ENCODE measurements at places on chromosomes 16 and 17.

DNA sequence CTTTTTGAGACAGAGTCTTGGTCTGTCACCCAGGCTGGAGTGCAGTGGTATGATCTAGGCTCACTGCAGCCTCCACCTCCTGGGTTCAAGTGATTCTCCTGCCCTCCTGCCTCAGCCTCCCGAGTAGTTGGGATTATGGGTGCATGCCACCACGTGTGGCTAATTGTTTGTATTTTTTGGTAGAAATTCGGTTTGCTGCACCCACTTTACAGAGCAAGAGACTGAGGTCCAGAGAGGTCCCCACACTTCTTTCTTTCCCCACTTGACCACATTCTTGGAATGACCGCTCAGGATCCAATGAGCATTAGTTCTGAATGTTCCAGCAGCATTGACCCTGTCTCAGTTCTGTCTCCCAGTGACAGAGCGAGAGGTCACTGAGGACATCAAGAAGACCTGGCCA is 5.3 kb upstream of the SLC16A3 start:
- H3K4me1 ChIP-seq: peaks cover 2% of the 10 kb centered on the region
- no peak overlapping the region for H3K27ac ChIP-seq
- H3K4me3 ChIP-seq: no peak overlapping the region
- no peak for DNase-seq
- no peaks in the 10 kb centered on the region for H3K36me3 ChIP-seq
- H3K27me3 ChIP-seq: no peaks in the 10 kb centered on the region

DNA sequence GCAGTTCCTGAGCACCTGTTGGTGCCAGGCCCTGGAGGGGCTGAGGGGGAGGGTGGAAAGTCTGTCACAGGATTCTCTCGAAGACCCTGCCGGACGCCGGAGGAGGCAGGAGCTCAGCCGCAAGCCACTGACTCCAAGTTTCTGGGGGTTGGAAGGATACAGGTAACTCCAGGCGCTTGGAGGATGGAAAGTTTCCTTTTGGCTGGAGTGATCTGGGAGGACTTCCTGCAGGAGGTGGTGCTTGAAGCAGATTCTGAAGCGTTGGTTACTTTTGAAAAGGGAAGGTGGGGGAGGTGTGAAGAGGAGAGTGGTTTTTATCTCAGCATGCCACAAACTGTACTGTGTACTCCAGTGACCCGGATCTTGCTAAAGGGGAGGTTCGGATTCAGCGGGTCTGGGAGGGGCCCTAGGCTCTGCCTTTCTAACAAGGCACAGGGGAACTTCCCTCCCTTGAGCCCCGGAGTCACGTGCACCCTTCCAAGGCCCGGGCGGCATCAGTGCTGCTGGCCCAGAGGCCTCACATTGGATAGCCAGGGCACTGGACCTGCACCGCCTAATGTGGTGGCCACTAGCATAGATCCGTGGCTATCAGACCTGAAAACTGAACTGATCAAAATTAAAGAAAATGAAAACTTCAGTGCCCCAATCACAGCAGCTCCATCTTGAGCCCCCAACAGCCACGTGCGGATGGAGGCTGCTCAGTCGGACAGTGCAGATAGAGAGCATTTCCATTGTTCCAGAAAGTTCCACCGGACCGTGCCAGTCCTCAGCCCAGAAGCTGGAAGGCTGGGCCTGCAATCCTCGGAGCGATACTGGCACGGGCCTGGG is 42.2 kb upstream of the GSE1 start:
- peak overlapping the region; percentile 82 for H3K27ac ChIP-seq
- H3K36me3 ChIP-seq: peaks cover 2% of the 10 kb centered on the region
- peaks cover 81% of the 10 kb centered on the region for H3K4me1 ChIP-seq
- peak overlapping the region; percentile 59 for H3K4me3 ChIP-seq
- peak; percentile 59 for DNase-seq
- no peaks in the 10 kb centered on the region for H3K27me3 ChIP-seq

DNA sequence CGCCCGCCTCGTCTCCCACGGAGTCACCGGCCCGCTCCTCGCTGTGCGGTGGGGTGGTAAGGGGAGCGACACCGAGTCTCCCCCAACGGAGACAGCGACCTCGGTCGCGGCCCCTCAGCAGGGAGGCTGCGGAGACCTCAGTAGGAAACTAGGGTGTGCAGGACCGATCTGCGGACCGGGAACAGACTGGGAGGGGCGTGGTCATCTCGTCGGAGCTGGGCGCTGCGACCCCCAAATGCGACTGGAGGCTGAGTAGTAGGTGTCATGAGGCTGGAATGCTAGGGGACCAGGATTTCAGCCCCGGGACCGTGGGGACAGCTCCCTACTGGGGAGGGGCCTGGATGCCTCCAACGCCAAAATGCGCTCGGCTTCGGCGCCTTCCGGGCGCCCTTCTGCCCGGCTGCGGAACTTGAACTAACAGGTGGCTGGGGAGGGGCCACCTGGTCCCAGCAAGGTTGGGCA is 1.3 kb downstream of the CACNG4 start:
- H3K27me3 ChIP-seq: peaks cover 72% of the 10 kb centered on the region
- peak overlapping the region; percentile 36 for H3K4me3 ChIP-seq
- peaks cover 5% of the 10 kb centered on the region for H3K4me1 ChIP-seq
- peak; percentile 14 for DNase-seq
- no peak overlapping the region for H3K27ac ChIP-seq
- no peaks in the 10 kb centered on the region for H3K36me3 ChIP-seq

DNA sequence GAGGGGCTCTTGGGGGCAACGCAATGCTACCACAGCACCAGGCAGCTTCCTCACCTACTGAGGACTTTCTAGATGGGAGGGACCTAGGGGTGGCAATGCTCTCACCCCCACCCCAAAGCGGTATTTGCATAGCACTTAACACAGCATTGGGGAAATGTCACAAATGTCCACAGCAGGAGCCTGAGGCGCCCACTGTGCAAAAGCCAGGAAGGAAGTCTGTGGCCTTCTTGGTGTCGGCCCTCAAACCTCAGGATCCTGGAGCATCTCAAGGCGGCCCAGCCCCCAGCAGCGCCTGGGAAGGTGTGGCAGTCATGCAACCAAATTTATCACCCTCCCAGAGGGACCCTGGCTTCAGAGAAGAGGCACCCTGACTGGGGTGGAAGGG is 45.3 kb downstream of the WNT3 start:
- no peaks in the 10 kb centered on the region for H3K36me3 ChIP-seq
- H3K27me3 ChIP-seq: peaks cover 36% of the 10 kb centered on the region
- H3K27ac ChIP-seq: no peak overlapping the region
- no peak overlapping the region for H3K4me3 ChIP-seq

- H3K4me1 ChIP-seq: peaks cover 4% of the 10 kb centered on the region
- H3K27ac ChIP-seq: no peak overlapping the region
- no peaks in the 10 kb centered on the region for H3K36me3 ChIP-seq
Measured at GRCh38 chr16:19375561-19376158, 42.0 kb upstream of the TMC5 start.

DNA sequence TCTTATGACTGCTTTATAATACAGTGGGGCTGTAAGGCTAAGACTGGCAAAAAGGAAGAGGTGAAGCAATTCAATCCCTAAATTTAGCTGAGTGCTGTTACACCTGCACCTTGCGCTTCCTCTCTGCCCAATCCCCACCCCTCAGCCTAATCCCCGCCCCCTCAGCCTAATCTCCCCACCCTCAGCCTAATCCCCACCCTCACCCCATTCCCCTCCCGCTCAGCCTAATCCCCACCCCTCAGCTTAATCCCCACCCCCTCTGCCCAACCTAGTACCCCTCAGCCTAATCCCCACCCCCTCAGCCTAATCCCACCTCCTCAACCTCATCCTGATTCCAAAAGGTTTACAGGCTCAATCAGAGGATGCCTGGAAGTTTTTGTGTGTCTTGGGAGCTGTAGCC is 155.5 kb downstream of the PMP22 start:
- no peak overlapping the region for H3K27ac ChIP-seq
- no peaks in the 10 kb centered on the region for H3K27me3 ChIP-seq
- no peak for DNase-seq
- H3K4me3 ChIP-seq: no peak overlapping the region

- no peaks in the 10 kb centered on the region for H3K36me3 ChIP-seq
- H3K4me3 ChIP-seq: no peak overlapping the region
- H3K27ac ChIP-seq: no peak overlapping the region
Measured at GRCh38 chr16:75550211-75550662, 5.8 kb downstream of the TMEM231 start.

GRCh38 chr17:49015924-49016774 is 19.0 kb downstream of the IGF2BP1 start:
- DNase-seq: no peak
- no peak overlapping the region for H3K4me3 ChIP-seq
- H3K4me1 ChIP-seq: no peaks in the 10 kb centered on the region
- H3K27ac ChIP-seq: no peak overlapping the region
- peaks cover 51% of the 10 kb centered on the region for H3K27me3 ChIP-seq
- H3K36me3 ChIP-seq: no peaks in the 10 kb centered on the region

GRCh38 chr16:85573045-85573695 is 40.0 kb upstream of the GSE1 start:
- H3K27ac ChIP-seq: no peak overlapping the region
- peaks cover 62% of the 10 kb centered on the region for H3K4me1 ChIP-seq
- DNase-seq: no peak
- H3K36me3 ChIP-seq: no peaks in the 10 kb centered on the region

GRCh38 chr16:85136213-85136701 is 24.0 kb upstream of the CIBAR2 start:
- DNase-seq: no peak
- no peak overlapping the region for H3K4me3 ChIP-seq
- H3K27me3 ChIP-seq: peaks cover 36% of the 10 kb centered on the region

DNA sequence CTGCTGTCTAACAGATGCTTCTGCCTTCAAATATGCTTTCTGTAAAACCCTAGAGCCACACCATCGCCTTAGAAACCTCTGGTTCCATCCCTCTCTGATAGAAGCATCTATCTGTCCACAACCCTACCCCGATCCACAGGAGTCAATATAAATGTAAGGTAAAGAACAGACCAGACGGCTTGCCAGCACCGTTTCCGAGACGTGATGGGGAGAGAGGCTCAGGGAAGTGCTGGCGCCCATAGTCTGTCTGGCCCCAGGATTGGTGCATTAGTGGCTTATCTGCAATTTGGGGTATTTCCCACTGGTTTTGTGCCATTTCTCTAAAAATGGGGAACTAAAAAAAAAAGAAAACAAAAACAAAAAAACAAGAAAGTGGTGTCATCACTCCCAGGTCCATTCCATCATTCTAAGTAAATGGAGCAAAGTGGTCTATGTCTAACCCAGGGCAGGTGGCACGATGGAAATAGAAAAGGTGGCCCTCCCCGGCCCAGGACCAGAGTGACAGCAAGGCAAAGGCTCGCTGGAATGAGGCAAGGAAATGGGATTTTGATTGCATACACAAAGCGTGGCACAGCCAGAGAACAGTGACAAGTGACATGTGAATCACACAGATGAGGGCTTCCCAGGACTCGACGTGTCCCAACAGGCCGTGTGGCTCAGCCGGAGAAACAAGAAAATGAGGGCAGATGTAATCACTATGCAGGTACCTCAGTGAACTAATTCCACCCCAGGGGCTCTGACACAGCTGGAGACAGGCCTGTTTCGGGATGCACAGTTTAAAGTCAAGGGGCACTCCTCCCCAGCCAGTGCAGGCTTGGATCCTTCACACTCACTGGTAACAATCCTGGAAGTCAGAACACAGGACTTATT is 125.6 kb downstream of the GAS7 start:
- no peak for DNase-seq
- no peak overlapping the region for H3K4me3 ChIP-seq
- no peak overlapping the region for H3K27ac ChIP-seq
- H3K27me3 ChIP-seq: peaks cover 10% of the 10 kb centered on the region
- no peaks in the 10 kb centered on the region for H3K36me3 ChIP-seq
- H3K4me1 ChIP-seq: peaks cover 4% of the 10 kb centered on the region

GRCh38 chr17:3695129-3695722 is 729 bp downstream of the P2RX5 start:
- H3K36me3 ChIP-seq: peaks cover 2% of the 10 kb centered on the region
- peaks cover 2% of the 10 kb centered on the region for H3K27me3 ChIP-seq
- no peak for DNase-seq
- peak overlapping the region; percentile 81 for H3K4me3 ChIP-seq

- H3K36me3 ChIP-seq: peaks cover 55% of the 10 kb centered on the region
- H3K4me1 ChIP-seq: peaks cover 63% of the 10 kb centered on the region
- no peaks in the 10 kb centered on the region for H3K27me3 ChIP-seq
- H3K4me3 ChIP-seq: no peak overlapping the region
- no peak for DNase-seq
Measured at GRCh38 chr16:85923153-85924021, 24.4 kb downstream of the IRF8 start.

- no peak overlapping the region for H3K4me3 ChIP-seq
- H3K4me1 ChIP-seq: no peaks in the 10 kb centered on the region
- DNase-seq: peak; percentile 3
Measured at GRCh38 chr17:71084219-71084618, 914.9 kb downstream of the KCNJ2 start.

- H3K4me3 ChIP-seq: no peak overlapping the region
- no peak for DNase-seq
- no peaks in the 10 kb centered on the region for H3K27me3 ChIP-seq
Measured at GRCh38 chr17:6160911-6161855, 91.0 kb downstream of the WSCD1 start.

DNA sequence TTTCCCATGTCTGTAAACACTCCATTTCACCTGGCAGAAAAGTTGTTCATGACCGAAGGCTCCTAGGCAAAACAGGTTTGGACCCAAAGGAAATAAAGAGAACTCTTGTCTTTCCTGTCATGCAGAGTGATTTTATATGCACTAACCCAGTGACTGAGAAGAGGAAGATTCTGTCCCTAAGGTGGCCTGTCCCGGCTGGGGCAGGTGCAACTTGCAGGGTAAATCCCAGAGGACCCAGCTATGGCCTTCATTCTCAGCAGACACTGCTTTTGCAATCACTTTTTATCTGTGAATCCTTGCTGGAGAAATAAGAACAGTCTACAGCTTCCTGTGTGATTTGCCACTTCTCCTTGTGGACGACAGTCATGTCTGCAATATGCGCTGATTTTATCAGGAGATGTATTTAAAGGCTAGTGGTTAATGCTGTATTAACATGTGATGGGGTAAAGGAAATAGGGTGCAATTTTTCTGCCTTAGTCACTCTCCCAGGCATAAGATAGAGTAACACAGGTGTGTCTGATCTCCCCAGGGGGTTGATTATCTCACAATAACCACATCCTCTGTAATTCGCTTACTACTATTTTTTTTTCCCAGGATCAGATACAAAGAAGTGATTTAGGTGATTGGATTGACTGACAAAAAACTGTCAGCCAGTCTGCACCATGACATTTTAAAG is 696.8 kb upstream of the SOX9 start:
- no peak overlapping the region for H3K4me3 ChIP-seq
- no peak for DNase-seq
- H3K27me3 ChIP-seq: no peaks in the 10 kb centered on the region
- H3K4me1 ChIP-seq: no peaks in the 10 kb centered on the region
- no peaks in the 10 kb centered on the region for H3K36me3 ChIP-seq
- H3K27ac ChIP-seq: no peak overlapping the region

GRCh38 chr16:66298006-66298405 is 68.5 kb upstream of the CDH5 start:
- no peak for DNase-seq
- peaks cover 3% of the 10 kb centered on the region for H3K27me3 ChIP-seq
- peaks cover 4% of the 10 kb centered on the region for H3K4me1 ChIP-seq

DNA sequence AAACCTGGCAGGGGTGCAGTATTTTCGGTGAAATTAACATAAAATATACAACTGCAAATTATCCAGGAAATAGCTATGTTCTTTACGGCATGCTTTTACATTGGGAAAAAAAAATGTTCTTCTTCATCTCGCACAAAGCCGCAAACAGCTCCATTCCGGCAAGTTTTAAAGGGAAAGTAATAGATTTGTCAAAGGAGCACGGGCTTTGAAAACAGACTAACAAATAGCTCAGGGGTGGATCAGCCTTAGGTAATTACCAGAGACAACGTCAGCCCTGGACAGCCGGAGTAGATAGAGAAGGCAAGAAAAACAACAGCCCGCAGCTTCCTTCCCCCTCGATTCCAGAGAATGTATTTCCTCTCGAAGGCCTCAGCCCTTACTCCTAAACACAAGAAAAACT is 222.5 kb downstream of the C16orf78 start:
- no peak overlapping the region for H3K4me3 ChIP-seq
- DNase-seq: no peak
- H3K36me3 ChIP-seq: no peaks in the 10 kb centered on the region
- no peak overlapping the region for H3K27ac ChIP-seq
- H3K4me1 ChIP-seq: no peaks in the 10 kb centered on the region

Data from activated naive CD8-positive, alpha-beta T cell treated with anti-CD3 and anti-CD28 coated beads, Interleukin-2, amount 50 U/mL, for 24 hours (primary cell).